Liver (tissue), 10 donors: ENCODE measurements at places on chromosomes 1 and 21.

GRCh38 chr21:30408782-30409494, 13.1 kb downstream of the KRTAP13-1 start:
- DNase-seq = no peak

GRCh38 chr1:175597969-175598765, 145.2 kb downstream of the TNR start:
- no peak for DNase-seq

DNA sequence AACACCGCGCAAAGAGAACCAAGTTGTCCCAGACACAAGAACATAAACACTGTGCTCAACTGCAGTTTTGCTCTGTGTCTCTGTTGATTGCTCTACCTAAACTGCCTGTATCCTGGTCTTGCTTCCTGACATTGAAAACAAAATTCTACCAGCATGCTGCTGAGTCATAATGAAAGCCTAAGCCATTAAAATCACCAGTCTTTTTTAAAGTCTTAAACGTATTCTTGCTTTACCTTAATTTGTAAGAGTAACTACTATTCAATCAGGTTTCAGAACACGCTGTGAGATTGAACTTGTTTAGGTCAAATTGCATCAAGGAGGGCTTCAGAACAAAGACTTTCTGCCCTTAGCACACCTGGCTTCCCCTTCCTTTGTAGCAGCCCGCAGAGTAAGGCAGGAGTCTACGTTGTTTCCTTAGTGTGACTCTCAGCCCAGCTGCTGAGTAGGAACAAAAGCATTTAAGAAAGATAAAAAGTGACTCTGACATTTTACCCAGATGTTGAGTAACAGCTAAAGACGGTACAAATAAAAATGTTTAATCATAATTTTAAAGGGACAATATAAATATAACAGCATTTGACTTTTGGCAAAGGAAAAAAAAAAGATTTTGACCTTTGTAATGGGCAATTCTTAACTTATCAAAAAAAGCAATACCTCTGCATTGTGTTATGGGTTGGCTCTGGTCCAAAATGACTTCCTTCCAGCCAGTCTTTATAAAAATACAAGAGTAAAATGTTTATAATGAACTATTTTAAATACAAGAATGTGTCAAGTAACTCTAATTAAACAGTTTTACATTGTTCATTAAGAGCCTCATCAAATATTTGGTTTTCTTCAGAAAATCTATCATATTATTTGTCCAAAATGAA, 186.9 kb upstream of the ADGRL4 start:
- DNase-seq = no peak

DNA sequence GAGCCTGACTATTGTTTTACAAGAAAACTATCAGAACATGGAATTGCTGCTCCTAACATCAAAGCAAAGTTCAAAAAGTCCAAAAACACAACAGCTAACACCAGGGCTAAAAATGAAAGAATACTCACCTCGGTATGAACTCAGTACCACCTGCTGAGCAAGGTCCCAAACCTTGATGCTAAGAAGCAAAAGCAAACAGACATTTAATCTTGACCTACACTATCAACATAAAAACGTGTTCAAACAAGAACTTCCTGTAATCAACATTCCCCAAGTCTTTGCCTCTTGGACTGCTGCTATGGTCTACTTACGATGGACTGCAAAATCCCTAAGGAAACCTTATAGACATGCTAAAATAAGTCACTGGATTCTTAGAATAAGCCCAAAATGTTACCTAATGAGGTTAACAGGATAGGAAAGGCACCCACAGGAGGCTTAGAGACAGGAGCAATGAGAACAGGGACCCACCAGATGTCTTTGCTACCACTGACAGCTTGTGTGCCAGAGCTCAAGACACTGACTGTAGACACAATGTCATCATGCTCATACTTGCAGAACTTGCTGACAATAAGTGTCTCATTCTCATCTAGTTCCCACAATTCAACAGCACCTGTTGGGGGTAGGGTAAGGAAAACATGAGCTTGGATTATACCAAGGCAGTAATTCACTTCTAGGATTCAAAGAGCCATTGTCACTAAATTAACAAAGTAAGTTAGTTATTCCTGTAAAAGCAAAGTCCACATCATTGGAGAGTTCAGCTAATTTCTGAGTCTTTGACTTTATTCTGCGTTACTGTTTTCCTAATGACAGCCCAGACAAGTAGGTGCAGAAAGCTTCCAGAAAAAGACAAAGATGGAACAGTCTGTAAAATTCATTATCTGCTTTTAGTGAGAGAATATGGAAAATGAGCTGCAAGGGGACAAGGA, 1.8 kb downstream of the WDR77 start:
- no peak for DNase-seq

GRCh38 chr1:213159376-213159775, 108.3 kb downstream of the RPS6KC1 start:
- no peak for DNase-seq

- DNase-seq = no peak
Observed at GRCh38 chr1:160916666-160917065, 31.7 kb upstream of the ITLN1 start.

DNA sequence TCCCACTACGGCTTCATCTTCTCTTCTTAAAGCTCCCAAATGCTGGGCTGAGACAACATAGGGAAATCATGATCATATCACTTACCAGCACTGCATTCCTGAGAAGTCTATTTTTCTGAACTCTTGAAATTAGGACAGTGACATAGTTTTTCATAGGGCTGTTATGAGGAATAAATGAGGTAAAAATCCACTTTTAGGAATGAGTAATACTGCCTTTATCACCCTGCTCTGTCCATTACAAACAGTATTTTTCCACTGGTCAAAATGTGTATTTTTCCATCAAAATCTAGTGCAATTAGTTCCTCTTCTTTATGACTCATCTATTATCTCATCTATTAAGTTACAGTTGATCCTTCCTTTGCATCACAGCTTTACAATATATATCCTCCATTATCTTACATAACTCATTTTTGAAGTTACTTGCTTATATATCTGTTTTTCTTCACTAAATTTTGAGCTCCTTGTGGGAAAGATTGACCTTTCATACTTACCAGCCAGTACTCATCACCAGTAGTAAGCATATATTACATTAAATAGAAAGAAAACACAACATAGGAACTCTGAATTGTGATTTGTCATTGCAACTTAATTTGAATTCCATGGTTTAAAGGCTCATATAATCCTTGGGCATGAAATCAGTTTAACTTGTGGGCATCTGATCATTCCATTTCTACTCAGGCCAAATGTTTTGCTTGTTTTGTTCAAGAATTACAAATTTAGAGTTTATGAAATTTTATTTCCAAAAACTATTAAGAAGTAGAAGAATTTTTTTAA, 37.1 kb downstream of the PRRX1 start:
- no peak for DNase-seq

- DNase-seq = no peak
Observed at GRCh38 chr1:220552672-220553260, 24.8 kb downstream of the MARK1 start.

- no peak for DNase-seq
Observed at GRCh38 chr1:188463919-188464318, 1635.2 kb downstream of the PLA2G4A start.
